ENCODE measurements at places on chromosomes 13 and 19.
A peak's percentile ranks its signal among the peaks of the same experiment; 100 is the strongest.

GRCh38 chr13:40668335-40668734 lies 1.9 kb upstream of the FOXO1 start:
- no peak for DNase-seq

GRCh38 chr19:39224910-39225309 lies 19.9 kb downstream of the IFNL3 start:
- no peak for DNase-seq

GRCh38 chr13:42478531-42479156 lies 95.3 kb upstream of the TNFSF11 start:
- peak; percentile 1 for DNase-seq

- DNase-seq = no peak
These were observed 2.0 kb upstream of the MEDAG start for GRCh38 chr13:30904043-30904442.

- DNase-seq = no peak
These were observed 393.0 kb downstream of the ITGBL1 start for GRCh38 chr13:101845245-101846020.

DNA sequence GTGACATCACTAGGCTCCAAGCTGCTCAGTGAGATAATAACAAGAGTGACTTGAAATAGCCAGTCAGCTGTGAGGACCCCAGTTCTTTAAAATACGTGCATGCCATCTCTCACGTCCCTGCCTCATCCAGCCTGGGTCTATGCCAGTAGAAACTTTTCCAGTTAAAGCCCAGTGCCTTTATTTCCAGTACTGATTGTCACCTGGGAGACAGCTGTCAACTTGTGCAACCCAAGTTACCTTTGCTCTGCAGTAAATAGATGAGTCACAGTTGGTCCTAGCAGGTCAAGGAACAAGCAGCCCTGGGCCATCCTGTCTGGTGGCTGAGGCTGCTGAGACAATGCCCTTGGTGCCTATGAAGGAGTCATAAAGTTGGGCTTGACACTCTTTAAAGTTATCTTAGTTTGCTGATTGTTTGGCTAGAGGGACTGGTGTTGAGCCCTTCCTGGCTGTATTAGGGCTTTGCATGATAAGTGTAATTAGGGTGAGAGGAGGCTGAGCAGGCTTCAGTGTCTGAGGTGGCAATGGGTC lies 228.7 kb downstream of the LACC1 start:
- no peak for DNase-seq

GRCh38 chr19:48244281-48244680 lies 11.4 kb downstream of the CARD8 start:
- DNase-seq = no peak

DNA sequence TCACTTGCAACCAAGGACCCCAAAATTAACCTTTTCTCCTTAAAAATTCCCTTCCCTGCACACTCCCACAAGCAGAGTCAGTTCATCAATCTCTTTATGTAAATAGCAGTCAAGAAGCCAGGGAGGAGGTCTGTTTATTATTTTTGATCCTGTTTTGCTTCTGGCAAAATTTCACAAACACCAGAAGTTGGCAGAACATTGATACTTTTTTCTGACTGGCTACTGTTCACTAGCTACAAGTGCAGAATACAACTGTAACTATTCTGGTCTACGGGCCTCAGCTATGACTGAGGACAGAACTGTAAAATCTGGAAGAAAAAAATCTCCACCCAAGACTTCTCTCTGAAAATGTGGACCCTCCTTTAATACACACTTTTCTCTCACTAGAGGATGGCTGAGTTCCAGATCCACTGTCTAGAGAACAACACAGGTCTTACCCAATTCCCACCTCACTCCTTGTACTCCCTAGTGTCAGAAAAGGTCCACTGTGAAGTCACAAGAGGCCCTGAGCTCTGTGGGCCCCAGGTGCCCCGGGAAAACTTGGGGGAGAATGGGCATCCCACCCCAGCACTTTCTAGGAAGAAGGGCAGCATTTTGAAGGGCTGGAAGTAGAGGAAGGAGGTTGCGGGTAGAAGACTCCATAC lies 14.5 kb downstream of the STARD13 start:
- no peak for DNase-seq

GRCh38 chr19:3618144-3618810 lies 8.3 kb downstream of the CACTIN start:
- no peak for DNase-seq

DNA sequence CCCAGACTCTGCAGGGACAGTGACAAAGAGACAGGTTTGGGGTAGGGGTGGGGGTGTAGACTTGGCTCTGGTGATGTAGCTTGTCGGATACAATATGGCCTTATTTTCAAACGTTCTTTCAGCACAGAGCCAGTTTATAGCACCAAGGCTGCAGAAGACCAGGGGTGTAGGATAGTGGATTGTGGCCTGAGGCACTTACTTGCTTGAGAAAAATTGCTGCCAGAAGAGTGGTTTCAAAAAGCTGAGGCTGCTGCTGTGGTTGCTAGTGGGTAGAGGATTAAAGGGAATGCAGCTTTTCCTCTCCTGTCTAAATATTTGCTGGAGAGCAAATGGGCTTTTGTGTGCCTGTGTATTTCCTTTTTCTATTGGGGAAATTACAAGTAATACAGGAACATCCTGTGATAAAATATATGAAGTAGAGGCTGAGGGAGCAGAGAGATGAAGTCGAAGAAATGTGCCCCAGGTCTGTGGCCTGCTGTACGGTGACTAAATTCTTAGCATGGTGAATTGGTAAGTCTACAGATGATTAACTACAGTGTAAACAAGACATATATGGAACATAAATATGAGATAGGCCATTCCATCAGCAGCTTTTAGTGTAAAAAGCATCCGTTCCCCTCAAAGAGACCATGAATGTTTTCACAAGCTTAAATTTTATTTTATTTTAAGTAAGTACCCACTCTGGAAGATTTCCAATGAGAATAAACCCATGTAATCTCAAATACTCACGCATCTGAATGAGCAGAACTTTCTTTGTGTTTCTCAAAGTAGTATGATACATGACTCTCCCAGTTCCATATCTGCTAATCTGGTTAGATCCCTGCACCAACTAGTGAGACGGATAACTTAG lies 112.9 kb downstream of the LRCH1 start:
- DNase-seq = no peak

GRCh38 chr13:50241479-50241878 lies 226.2 kb downstream of the KCNRG start:
- DNase-seq = no peak

- DNase-seq = no peak
These were observed 68.7 kb downstream of the ZNF726 start for GRCh38 chr19:23983406-23983805.

- DNase-seq = no peak
These were observed 389.2 kb downstream of the NDFIP2 start for GRCh38 chr13:79870123-79870522.

DNA sequence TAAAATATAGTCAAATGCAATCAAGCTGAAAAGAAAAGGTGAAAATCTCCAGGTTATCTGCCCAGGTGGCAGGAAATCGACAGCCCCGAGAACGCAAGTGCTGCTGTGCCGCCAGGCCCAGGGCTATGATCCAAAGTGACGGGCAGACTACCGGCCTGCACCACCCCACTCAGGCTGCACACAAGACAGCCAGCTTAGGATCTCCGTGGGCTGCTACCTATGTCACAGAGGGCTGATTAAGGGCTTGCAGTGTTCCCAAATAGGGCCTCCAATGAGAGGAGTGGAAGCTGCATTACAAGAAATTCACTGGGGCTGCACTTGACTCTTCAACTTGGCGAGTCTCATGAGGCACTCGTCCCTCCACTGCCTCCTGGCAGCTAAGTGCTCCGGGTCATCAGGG lies 121.8 kb downstream of the CRYL1 start:
- no peak for DNase-seq

DNA sequence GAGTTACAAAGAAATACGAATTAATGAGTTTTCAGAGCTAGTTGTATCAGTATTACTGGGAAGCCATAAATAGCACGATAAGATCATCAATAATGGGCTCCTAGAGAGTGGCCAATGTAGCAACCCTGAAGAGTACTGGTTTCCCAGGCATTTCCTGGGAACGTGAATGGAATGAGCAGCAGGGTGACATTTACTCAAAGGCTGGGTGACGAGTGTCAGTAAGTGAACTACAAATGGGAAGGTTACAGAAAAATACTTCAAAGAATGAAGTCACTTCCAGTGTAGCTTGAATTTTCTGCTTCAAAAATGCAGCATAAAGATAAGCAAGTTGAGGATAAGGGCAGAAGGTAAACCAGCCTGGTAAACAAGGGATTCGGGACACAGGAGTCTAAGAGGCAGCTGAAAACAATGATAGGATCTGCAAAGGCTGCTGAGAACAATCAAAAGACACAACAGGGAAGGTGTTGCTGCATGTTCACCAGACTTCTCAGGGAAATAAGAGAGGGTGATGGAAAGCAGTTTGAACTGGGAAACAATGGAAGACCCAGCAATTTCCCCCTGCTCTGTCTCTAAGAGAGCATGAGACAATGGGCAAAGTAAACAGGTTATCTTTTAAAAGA lies 48.6 kb upstream of the POSTN start:
- no peak for DNase-seq

- DNase-seq = no peak
These were observed 39.7 kb upstream of the SACS start for GRCh38 chr13:23473221-23473620.

DNA sequence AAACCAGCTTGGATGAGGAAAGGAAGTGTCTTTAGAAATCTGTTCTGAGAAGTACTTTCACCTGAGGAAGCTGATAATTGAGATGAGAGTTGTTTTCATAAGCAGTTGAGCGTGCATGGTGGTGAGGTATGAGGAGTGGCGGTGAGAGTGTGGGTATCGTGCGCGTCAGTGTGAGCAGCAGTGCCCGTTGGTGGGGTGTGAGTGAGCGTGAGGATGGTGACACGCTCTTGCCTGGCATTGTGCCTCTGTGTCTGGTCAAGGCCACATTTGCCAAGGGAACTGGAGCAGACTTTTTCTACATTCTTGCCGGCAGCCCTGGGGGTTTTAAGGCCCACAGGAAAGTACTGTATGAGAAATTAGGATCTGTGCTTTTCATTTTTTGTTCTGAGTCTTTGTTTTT lies 36.5 kb upstream of the TEX29 start:
- DNase-seq = no peak

- no peak for DNase-seq
These were observed 9.0 kb upstream of the USP29 start for GRCh38 chr19:57110592-57111328.

- peak; percentile 47 for DNase-seq
These were observed 9.0 kb downstream of the SLC27A1 start for GRCh38 chr19:17479325-17479791.

DNA sequence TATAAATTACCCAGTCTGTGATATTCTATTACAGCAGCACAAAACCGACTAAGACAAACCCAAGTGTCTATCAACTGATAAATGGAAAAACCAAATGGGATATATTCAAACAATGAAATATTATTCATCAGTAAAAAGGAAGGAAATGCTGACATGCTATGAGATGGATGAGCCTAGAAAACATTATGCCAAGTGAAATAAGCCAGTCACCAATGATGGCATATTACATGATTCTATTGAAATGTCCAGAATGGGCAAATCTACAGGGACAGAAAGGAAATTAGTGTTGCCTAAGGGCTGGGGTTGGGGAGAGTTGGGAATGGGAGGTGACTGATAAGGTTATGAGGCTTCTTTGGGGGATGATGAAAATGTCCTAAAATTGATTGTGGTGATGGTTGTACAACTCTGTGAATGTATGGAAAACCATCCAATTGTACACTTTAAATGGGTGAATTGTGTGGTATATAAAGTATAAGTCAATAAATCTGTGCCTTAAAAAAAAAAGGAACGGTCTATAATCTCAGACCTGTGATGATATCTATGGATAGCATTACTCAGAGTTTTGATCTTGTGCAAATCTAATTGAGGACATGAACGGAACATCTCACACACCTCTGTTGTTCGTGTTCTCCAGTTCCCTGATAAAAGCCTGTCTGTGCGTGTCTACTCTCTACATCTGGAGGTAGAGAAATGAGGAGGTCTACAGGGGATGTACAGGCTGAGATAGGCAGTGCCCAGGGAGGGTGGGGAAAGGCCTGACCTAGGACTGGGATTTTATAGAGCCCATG lies 49.0 kb downstream of the TNFRSF19 start:
- DNase-seq = no peak

DNA sequence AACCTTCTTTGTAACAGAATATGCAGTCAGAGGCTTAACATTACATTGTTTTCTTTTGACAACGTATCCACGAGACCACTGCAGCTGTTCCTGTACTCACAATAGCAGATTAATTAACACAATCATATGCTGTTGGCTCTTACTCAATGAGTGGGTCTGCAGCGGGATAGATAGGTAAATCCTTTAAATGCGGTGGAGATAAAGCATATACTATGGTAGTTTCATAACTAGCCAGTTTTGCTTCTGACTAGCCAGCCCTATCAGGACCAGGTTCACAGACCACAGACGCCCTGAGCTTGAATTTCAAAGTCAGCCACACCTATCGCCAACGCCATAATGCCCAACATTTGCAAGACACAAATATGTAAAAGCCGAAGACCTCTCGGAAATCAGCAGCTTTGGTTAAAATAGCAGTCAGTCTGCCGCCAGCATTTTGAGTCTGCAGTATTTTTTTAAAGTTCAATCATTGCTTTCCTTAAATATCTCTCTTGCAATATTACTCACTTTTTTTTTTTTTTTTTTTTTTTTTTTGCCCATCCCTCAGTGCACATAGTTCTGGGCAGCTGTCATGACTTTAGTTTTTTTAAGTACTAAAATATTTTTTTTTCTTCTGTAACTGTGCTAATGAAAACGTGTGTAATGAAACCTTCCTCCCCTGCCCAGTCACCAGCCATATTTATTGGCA lies 120.5 kb downstream of the ZNF536 start:
- no peak for DNase-seq
